WERI-Rb-1 (cell line): ENCODE measurements at places on chromosomes 1 and 21.
A peak's percentile ranks its signal among the peaks of the same experiment; 100 is the strongest.

DNA sequence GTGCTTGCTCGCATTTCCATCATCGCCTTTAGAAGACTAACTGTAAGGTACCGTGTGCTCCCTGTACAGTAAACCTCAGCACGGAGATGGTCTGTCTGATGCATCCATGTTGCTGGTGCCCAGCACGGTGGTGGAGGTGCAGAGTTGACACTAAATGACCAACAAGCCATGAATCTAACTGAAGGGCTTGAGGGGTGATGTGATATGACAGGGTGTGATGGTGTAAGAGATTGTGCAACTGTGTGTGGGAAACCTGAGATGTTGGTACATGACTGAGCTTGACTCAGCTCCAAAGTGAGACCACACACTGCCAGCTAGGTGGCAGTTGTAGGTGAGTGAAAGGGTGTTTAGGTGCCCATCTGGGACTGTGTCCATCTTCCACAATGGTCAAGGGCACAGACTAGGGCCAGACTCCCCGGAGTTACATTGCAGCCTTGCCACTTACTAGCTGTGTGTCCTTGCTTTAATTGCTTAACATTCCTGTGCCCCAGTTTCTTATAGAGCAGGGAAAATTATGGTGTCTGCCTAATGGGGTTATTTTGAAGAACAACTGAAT is 21.4 kb downstream of the SLC2A1 start:
- DNase-seq = no peak

GRCh38 chr1:60947367-60947766 is 135.0 kb upstream of the NFIA start:
- DNase-seq = no peak

GRCh38 chr1:53556657-53557227 is 97.5 kb downstream of the DMRTB1 start:
- no peak for DNase-seq

GRCh38 chr1:40662864-40663263 is 2.6 kb downstream of the RIMS3 start:
- DNase-seq = no peak

- DNase-seq = no peak
These were observed 204.4 kb downstream of the PLA2G4A start for GRCh38 chr1:187032982-187033692.

DNA sequence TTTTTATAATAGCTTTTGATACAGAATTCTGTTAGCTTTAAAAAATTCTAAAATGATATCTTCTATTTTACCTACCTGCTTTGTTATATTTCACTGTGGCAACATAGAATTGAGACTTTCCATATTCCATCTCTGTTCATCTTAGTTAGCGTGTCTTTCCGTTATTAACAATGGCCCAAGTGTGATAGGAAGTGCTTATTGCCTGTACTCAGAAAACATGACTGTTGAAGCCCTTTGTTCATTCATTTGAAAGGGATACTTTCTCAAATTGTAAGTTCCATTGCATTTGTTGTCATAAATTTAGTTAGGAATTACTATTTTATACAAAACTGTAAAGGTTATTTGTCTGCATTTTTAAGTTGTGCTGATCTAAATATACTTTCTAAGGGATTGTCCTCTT is 73.1 kb downstream of the LAMC1 start:
- no peak for DNase-seq

DNA sequence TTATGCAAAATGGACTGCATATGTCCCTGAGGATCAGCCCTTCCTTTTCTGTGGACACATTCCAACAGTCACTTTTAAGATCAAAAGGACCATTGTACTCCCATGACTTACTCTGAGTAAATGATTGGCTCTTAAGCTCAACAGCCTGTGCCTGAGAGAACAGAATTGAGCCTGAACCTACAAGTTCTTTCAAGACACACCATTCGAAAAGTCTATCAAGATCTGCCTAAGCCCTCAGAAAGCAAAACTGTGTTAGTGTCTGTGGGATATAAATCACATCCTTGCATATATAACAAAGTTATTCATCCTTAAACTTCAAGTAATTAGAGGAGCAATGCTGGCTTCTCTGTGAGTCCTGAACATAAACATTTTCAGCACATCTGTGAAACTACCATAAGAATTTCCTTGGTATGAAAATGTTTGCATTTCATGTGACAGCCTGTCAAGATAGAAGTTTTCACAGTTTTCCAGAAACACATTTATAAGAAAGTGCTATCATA is 41.6 kb downstream of the PCNX2 start:
- DNase-seq = no peak

- DNase-seq = peak; percentile 4
These were observed 14.9 kb downstream of the PODN start for GRCh38 chr1:53076721-53077598.

- DNase-seq = no peak
These were observed 4.3 kb downstream of the TP73 start for GRCh38 chr1:3656450-3657095.

DNA sequence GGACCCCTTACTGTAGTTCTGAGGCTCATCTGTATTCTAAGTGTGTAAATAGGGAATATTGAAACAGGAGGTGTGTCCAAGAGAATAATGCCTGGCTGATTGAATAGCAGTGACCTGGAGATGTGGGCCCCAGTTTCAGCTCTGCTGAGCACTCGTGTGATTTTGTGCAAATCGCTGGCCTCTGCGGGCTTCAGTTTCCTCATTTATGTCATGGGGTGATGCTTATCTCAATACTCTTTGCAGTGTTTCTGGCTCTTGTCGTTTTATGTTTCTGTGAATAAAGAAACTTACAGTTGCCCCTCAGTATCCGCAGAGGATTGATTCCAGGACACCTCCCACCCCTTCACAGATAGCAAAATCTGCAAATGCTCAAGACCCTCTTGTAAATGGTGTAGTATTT is 5.0 kb downstream of the COG2 start:
- DNase-seq = no peak

GRCh38 chr1:12608311-12608957 is 9.6 kb downstream of the DHRS3 start:
- no peak for DNase-seq

DNA sequence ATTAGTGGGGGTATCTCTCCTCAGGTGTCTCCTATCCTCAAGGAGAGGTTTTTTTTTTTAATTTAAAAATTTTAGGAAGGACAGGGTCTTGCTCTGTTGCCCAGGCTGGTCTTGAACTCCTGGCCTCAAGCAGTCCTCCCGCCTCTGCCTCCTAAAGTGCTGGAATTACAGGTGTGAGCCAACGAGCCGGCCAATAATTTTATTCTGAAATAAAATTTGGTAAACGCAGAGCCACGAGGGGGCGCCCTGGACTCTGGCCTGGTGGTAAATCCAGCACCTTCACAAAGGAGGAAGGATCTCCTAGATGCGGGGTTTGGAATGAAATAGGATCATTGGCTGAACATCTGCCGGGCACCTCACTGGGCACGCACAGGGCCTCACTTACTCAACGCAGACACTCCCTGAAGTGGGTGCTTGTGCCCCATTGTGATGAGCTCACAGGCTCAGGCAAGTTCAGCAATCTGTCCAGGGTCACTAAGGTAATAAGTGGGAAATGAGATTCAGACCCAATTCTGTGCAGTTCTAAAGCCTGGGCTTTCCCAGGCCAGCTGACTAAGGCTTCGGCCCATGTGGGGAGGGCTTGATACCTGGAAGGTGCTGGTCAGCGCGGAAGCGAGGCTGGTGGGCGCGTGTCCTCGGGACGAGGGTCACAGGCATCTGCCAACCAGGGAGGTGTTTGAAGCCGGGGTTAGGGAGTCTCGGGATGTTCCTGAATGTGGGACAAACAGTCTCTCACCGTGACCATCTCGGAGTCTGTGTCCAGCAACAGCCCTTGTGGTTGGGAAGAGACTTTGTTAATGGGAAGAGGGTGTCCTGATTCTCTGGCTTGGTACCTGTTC is 32.7 kb upstream of the ETV3 start:
- DNase-seq = peak; percentile 82

- no peak for DNase-seq
These were observed 127.8 kb downstream of the LMX1A start for GRCh38 chr1:165228676-165229075.

GRCh38 chr1:84687714-84688462 is 2.4 kb downstream of the SSX2IP start:
- DNase-seq = no peak

- DNase-seq = no peak
These were observed 39.9 kb upstream of the SLC16A1 start for GRCh38 chr1:112995890-112996289.

- DNase-seq = no peak
These were observed 45.7 kb downstream of the PTGFR start for GRCh38 chr1:78536427-78536826.

DNA sequence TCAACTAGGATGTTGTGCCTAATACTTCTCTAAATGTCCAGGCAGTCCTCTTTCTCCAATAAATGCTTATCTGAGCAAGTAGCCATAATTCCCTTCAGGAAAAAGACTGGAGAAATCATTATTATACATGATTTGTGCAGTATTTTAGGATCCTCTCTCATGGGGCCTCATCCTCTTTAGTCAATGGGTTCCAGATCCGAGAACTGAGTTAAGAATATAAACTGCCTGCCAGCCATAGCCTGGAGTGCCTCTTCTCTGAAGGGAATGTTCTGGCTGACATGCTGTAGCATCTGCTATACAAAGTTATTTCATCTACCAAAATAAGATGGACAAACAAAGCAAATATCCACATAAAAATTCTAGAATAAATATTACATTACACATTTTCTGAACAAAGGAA is 334.0 kb upstream of the PRMT6 start:
- DNase-seq = no peak

DNA sequence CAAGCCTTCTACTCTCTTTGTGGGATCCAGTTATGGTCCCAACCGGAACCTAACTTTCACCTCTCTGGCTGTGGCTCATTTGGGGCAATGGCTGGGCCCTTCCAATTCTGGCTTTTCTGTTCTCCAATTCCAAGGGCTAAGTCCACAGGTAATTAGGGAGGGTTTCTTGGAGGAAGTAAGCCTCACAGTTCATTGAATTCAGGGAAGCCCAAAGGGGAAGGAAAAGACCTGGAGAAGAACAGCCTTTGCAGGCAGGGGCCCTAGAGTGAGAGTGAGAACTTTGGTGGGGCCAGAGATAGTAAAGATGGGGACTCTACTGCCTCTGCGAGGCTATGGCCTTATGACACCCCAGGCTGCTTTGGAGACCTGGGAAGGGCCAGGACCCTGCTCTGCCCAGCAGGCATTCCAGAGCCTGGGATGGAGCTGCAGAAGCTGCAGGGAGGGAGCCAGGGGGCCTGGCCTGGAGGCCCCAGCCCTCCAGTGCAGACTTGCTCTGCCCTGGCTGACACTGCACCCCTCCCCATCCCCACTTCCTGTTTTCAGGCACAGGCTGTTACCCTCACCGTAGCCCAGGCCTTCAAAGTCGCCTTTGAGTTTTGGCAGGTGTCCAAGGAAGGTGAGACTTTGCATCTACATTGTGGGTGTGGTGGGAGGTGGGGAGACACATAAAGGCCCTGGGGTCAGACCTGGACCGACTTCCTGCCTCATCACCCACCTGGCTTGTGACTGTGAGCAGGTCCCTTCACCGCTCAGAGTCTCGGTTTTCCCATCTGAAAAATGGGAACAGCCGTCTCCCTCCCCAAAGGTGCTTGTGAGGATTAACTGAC is 18.9 kb downstream of the LDLRAP1 start:
- no peak for DNase-seq

DNA sequence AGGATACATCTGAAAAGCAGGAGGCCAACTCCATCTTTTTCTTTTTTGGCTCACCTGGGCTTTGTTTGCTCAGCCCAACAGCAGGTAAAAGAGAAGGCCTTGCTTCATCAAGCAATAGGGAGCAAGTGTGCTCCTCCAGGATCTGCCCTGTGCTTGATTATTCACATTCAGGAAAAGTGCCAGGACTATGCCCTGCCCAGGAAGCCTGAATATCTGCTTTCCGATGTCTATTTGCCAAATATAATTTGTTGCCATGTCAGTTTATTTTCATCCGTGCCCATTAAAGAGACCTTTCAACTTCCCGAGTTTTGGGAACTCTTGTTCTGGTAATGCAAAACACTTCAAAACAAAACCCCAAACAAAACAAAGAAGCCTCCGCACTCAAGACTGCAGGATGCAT is 185.3 kb downstream of the CDC7 start:
- DNase-seq = no peak

DNA sequence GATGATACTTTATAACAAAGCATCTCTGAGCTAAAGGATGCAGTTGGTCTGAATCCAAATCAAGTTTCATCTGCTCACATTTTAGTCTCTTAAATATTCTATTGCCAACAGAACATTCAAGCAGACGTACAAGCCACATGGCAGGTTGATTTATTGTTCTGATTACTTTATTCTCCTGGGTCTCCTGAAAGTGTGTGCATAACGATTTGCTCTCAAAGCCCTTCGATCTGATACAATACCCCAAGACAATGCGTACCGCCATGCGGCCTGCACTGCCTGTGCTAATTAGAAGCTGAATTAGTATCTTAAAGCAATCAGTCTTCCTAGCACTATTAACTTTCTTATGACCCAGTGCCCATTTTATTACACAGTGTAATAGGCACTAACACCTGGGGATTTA is 56.9 kb downstream of the FHAD1 start:
- no peak for DNase-seq

DNA sequence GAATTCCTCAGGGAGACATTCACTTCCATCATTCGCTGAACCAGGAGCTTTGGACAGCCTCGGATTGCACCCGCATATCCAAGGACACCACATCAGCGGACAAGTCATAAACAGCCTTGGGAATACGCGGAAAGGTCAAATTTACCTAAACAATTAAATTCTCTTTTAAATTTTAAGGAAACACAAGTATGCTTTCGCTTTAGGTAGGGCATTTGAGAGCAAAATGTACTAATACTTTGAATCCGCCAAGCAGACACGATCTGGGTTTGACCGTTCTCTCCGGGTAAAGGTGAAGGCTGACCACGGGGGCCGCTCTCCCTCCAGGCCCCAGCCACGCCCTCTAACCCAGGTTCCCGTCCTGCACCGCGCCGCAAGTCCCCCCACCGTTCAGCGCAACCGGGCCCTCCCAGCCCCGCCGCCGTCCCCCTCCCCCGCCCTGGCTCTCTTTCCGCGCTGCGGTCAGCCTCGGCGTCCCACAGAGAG is 479 bp upstream of the ACADM start:
- peak; percentile 92 for DNase-seq

GRCh38 chr1:164579381-164579780 is 20.4 kb downstream of the PBX1 start:
- DNase-seq = no peak

DNA sequence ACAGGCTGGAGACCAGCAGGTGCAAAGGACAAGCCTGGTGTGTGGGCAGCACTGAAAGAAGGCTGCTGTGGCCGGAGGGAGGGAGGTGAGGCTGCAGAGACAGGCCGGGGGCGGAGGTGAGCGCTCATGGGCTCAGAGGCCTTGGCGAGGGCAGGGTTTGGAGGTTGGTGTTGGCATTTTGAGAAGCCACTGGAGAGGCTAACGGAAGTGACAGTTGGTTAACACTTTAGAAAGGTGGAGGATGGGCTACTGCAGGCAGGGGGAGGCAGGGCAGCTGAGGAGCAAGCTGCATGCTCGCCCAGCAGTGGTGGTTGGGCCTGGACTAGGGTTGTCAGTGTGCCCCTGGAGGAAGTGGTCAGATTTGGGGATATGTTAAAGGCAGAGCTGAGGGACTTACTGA is 37.5 kb downstream of the QSOX1 start:
- DNase-seq = no peak

DNA sequence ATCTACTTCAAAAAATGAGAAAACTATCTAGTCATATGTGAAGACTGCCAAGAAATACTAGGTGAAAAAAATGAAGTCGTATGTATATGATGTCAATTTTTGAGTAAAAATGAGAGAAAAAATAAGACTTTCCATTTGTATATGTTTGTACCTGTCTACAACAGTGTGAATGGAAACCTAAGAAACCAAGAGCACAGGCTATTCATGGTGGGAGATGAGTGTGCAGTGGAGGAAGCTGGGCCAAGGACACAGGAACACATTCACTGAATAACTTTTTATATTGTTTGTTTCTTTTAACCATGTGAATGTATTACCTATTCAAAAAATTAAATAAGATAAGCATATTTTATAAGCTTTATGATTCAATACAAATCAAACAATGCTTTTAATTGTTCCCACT is 67.0 kb downstream of the ERO1B start:
- DNase-seq = no peak
